Activated T-helper 1 cell treated with anti-CD3 and anti-CD28 coated beads, Interleukin-12 subunit alpha, Interleukin-12 subunit beta, Interleukin-2, Interleukin-4 antibody, amounts not matched to agents 30 ng/mL and 10 ng/mL and 1 ng/mL, durations not matched to agents 14 hours and 24 hours and 36 hours (primary cell): ENCODE measurements at places on chromosomes 2 and 18. TPM values are rescaled to one million over a fixed set of nuclear protein-coding genes. Genes with fewer than 3 reads are reported as not detected.

The CXCR4 gene
- total RNA-seq = 83.3 and 86.3 TPM in 2 replicates

The METTL8 gene
- total RNA-seq = 31.8 and 36.4 TPM in 2 replicates

The CELF4 gene
- total RNA-seq = not detected in 2 replicates

The LOXHD1 gene
- not detected in 2 replicates for total RNA-seq

The TMEM247 gene
- total RNA-seq = not detected in 2 replicates

The ANO7 gene
- total RNA-seq = 2.1 and 2.4 TPM in 2 replicates

The PHOSPHO2 gene
- total RNA-seq = 4.5 and 4.6 TPM in 2 replicates

The EVX2 gene
- total RNA-seq = not detected in 2 replicates

The RNMT gene
- total RNA-seq = 55.8 and 60.6 TPM in 2 replicates

The LYG1 gene
- total RNA-seq = 1.5 and 1.7 TPM in 2 replicates

The TIA1 gene
- 96.8 and 101 TPM in 2 replicates for total RNA-seq

The CRYGD gene
- not detected in 2 replicates for total RNA-seq

DNA sequence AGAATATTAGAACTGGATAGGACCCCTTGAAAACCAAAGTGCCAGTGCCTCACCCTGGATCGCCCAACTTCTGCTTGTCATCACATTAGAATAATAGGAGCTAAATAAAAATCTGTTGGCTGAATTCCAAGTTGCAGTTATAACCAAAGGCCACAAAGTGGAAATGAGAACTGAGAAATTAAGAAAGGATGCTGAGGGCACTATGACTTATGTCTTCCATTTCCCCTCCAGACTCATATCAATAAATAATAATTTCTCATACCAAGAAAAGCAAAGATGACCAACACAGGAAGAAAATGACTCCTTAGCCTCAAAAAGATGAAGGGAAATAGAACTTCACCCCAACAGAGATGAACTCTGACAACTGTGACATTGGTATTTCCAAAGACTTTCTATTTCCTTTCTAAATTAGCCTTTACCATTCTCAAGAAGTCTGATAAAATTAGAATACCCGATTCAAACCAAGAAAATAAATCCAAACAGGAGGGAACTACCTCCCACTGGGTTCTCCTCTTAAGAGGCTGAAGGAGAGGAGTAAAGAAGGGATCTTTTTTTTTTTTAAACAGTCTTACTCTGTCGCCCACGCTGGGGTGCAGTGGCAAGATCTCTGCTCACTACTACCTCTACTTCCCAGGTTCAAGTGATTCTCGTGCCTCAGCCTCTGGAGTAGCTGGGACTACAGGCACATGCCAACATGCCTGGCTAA lies 46.5 kb upstream of the EPG5 start:
- H3K27ac ChIP-seq = peak overlapping the region; percentile 3
- peaks cover 9% of the 10 kb centered on the region for H3K27me3 ChIP-seq
- H3K4me3 ChIP-seq = no peak overlapping the region
- H3K36me3 ChIP-seq = peaks cover 16% of the 10 kb centered on the region
- no peak for DNase-seq

- DNase-seq = no peak
- H3K4me1 ChIP-seq = peaks cover 20% of the 10 kb centered on the region
- H3K27ac ChIP-seq = no peak overlapping the region
- no peak overlapping the region for H3K4me3 ChIP-seq
Observed at GRCh38 chr2:95012881-95013550, 12.5 kb upstream of the MAL start.

GRCh38 chr2:151159109-151159662 lies 102.5 kb downstream of the RBM43 start:
- peaks cover 5% of the 10 kb centered on the region for H3K27me3 ChIP-seq
- H3K27ac ChIP-seq = no peak overlapping the region
- H3K4me1 ChIP-seq = no peaks in the 10 kb centered on the region
- DNase-seq = no peak
- no peak overlapping the region for H3K4me3 ChIP-seq
- H3K36me3 ChIP-seq = no peaks in the 10 kb centered on the region

DNA sequence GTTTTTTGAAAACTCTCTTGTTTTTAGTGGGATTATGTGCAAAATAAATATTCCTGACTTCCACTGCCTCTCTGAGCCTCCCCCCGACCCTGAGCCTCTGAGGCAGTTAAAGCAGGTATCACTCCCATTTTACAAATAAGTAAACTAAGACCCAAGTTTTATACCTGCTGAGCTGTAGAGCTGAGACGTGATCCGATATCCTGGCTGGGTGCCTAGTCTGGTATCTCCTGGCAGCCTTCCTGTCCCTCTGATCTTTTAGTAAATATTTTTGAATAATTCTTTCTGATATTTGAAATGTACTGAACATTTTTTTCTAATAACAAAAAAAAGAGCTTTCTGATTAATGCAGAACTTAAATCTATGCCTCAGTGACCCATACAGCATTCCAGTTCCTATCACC lies 108.3 kb upstream of the NOSTRIN start:
- no peaks in the 10 kb centered on the region for H3K27me3 ChIP-seq
- H3K27ac ChIP-seq = no peak overlapping the region
- H3K4me1 ChIP-seq = peaks cover 18% of the 10 kb centered on the region
- DNase-seq = no peak
- no peak overlapping the region for H3K4me3 ChIP-seq
- H3K36me3 ChIP-seq = peaks cover 39% of the 10 kb centered on the region

DNA sequence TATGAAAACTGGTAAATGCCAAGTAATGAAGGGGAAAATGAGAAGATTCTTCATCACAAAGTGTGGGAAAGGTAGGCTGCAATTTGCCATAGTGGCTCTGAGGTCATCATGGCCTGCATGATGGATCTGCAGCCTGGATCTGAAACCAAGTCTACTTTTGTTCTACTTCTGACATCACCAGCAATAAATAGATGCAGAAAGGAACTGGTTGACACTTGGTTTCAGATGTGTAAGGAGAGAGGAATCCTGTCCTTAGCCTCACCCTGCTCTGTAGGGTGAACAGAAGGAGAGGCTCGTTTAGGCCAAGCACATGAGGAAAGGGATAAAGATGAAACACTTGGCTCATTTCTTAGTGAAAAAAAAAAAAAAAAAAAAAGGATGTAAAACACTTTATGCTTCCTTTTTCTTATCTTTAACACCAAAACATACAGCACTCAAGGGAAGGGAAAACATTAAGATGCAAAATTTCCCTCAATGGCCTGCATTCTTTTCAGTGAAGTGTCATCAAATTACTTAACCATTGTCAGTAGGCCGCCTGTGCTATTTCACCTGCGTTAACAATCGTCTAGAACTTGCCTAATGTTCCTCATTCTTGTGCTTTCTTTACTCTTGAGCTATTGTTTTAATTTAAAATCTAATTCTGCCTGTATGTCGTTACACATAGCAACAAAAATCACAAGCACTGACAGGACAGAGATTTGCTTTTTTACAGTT lies 3.9 kb downstream of the NEB start:
- H3K27ac ChIP-seq = no peak overlapping the region
- H3K36me3 ChIP-seq = no peaks in the 10 kb centered on the region
- H3K27me3 ChIP-seq = peaks cover 10% of the 10 kb centered on the region
- H3K4me1 ChIP-seq = no peaks in the 10 kb centered on the region

- H3K27ac ChIP-seq = no peak overlapping the region
- H3K36me3 ChIP-seq = no peaks in the 10 kb centered on the region
- no peak overlapping the region for H3K4me3 ChIP-seq
- no peaks in the 10 kb centered on the region for H3K4me1 ChIP-seq
Observed at GRCh38 chr2:215772003-215772402, 241.3 kb downstream of the MREG start.

DNA sequence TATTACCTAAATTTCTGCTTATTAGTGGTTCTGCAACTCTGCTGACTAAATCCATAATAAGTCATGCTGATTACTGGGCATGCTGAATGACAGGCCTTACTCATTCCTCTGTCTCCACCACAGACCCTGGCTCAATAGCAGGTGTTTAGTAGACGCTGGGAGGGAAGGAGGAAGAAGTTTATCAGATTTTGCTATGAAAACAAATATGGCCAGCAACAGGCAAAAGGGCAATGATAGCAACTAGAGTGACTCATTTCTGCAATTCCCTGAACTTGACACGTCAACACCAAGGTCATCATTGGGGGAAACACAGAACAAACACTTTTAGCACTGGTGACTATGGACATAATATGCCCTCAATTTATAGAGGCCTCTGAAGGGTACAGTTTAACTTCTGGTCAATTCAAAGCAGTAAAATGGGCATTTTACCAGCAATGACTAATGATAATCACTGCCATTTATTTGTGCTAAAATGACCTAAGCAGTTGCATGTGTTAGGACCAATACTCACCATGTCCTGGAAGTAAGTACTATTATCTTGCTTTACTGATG lies 35.2 kb downstream of the TMEM163 start:
- DNase-seq = no peak
- H3K36me3 ChIP-seq = peaks cover 6% of the 10 kb centered on the region
- no peak overlapping the region for H3K27ac ChIP-seq
- H3K4me1 ChIP-seq = peaks cover 53% of the 10 kb centered on the region
- no peak overlapping the region for H3K4me3 ChIP-seq

- no peak overlapping the region for H3K27ac ChIP-seq
- no peaks in the 10 kb centered on the region for H3K4me1 ChIP-seq
- no peak overlapping the region for H3K4me3 ChIP-seq
- peaks cover 5% of the 10 kb centered on the region for H3K27me3 ChIP-seq
- no peaks in the 10 kb centered on the region for H3K36me3 ChIP-seq
Observed at GRCh38 chr2:227862741-227863588, 8.5 kb upstream of the DAW1 start.

DNA sequence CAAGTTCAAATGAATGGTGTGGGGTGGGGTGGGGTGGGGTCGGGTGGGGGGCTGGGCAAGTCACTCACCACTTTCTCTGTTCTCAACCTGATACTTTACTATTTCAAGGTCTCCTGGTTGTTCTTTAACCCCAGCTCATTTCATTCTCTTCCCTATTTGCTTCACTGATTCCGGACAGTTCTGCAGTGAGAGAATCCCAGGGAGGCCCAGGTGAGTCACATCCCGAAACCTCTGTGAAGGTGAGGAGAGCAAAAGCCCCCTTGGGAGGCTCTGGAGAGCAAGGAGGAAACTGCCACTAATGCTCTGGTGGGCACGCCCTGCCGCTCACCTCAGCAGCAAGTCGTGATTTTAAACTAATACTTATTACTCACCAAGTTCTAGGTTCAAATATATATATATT lies 8.9 kb downstream of the EDAR start:
- H3K4me1 ChIP-seq = peaks cover 23% of the 10 kb centered on the region
- H3K27me3 ChIP-seq = peaks cover 6% of the 10 kb centered on the region
- no peaks in the 10 kb centered on the region for H3K36me3 ChIP-seq
- no peak overlapping the region for H3K4me3 ChIP-seq

- no peak overlapping the region for H3K27ac ChIP-seq
- no peaks in the 10 kb centered on the region for H3K4me1 ChIP-seq
- peaks cover 9% of the 10 kb centered on the region for H3K27me3 ChIP-seq
- no peak for DNase-seq
- H3K4me3 ChIP-seq = no peak overlapping the region
Observed at GRCh38 chr2:134078354-134078753, 175.5 kb upstream of the MGAT5 start.

GRCh38 chr2:20434588-20435294 lies 12.1 kb upstream of the RHOB start:
- H3K27me3 ChIP-seq = peaks cover 20% of the 10 kb centered on the region
- H3K27ac ChIP-seq = no peak overlapping the region
- DNase-seq = no peak
- H3K4me1 ChIP-seq = peaks cover 30% of the 10 kb centered on the region
- H3K36me3 ChIP-seq = no peaks in the 10 kb centered on the region
- H3K4me3 ChIP-seq = no peak overlapping the region

DNA sequence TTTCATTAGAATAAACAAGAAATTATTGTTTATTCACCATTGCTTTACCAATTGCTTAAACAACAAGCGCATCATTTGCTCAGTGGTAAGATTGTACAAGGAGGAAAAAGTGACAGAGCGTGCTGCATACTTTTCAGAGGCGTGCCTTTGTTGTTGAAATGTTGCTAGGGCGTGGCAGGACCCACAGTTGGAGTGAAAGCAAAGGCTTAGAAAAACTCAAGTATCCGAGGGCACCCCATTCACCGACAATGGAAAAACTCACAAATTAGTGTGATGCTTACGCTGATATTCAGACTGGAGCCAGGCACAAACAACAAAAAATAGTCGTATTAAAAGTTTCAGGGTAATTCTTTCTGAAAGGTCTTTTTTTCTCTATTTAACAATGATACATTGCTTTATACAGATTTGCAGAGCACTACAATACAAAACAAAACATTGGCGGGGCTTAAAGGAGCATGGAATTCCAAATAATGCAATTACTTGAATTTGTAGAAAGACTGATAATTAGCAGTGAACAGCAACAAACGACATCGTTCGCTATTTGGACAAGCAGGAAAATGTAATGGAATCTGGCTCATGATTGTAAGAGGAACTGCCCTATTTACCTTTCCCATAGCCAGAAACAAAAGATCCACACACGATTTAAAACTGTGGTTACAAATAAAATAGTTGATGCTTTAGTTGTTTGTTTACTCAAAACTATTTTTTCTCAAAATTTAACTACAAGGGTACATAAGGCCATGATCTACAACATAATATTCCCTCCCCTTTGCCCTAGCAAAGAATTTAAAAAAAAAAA lies 37.8 kb upstream of the RTTN start:
- H3K4me3 ChIP-seq = no peak overlapping the region
- DNase-seq = no peak
- H3K36me3 ChIP-seq = no peaks in the 10 kb centered on the region
- H3K27me3 ChIP-seq = peaks cover 16% of the 10 kb centered on the region
- no peaks in the 10 kb centered on the region for H3K4me1 ChIP-seq

- no peak overlapping the region for H3K27ac ChIP-seq
- H3K36me3 ChIP-seq = peaks cover 2% of the 10 kb centered on the region
- no peak overlapping the region for H3K4me3 ChIP-seq
- H3K4me1 ChIP-seq = no peaks in the 10 kb centered on the region
Observed at GRCh38 chr2:144583741-144584453, 64.0 kb upstream of the ZEB2 start.

DNA sequence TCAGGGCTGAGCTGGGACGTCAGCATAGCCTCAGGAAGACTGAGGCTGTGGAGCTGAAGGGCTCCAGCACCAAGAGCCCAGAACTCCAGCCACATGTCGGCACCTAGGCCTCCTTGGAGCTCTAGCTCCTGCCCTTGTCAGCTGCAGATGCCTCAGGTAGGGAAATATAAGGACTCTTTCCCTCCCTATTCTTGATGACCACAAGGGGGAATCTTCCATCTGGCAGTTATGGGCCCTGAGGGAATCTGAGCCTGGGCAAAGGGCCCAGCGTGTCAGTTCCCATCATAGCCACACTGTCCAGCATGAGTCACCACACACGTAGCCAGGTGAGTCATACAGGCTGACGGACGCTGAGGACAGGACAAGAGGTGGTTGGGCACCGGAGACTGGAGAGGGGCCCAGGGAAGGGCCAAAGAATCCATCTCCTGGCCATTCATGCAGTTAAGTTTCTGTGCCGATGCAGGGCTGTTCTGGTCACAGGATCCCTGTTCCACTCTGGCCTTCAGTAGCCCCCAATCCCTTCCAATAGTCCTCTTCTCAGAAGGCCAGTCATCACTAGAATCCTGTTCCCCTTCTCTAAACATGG lies 1.8 kb downstream of the MPV17 start:
- H3K27me3 ChIP-seq = no peaks in the 10 kb centered on the region
- H3K4me3 ChIP-seq = peak overlapping the region; percentile 99
- peaks cover 32% of the 10 kb centered on the region for H3K4me1 ChIP-seq
- no peak overlapping the region for H3K27ac ChIP-seq
